ENCODE measurements at places on chromosomes 4 and X.

DNA sequence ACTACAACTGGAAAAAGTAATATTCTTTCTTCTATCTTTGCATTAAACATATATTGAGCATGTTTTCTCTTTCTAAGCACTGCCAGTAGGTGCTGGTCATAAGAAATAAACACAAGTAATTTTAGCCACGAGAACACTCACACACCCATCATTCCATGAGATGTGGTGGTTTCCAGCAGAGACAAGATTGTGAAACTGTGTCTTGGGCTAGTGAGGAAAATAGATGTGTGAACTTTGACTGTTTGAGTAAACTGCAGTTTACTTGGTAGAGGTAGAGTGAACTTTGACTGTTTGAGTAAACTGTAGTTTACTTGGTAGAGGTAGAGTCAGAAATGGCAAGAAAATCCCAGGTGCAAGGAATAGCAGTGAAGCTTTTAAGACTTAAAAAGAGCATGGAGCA lies 300.9 kb upstream of the HS3ST1 start:
- DNase-seq: no peak

DNA sequence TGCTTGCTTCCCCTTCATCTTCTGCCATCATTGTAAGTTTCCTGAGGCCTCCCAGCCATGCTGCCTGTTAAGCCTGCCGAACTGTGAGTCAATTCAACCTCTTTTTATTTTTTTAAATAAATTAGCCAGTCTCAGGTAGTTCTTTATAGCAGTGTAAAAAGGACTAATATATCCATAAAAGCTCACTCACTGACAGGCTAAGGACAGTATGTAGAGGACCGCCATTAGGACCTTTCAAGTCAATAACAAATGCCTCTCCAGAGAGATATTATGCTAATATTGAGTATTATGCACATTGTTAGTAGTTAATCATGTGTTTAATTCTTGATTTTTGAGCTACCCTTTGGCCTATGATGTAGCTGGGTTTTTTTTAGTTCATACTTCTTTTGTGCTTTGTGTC lies 62.6 kb upstream of the GYPA start:
- DNase-seq: no peak

DNA sequence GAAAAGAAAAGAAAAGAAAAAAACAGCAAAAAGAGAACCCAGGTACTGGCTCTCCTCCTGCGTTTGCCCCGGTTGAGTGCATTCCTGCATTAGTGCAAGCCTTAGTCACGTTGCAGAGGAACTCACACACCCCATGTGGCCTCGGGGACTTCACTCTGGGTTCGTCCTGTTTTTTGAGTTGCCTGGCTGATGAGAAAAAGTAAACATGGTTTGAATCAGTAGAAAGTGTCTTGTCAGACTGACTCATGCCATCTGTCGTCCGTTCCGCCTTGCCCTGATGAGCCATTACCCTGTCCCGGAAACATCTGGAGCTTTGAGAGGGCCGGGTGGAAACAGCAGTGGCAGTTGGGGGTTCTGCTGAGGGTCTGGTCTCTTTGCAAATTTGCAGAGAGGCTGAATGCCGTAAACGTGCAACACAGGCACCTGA lies 16.3 kb downstream of the CD99 start:
- peak; percentile 87 for DNase-seq

DNA sequence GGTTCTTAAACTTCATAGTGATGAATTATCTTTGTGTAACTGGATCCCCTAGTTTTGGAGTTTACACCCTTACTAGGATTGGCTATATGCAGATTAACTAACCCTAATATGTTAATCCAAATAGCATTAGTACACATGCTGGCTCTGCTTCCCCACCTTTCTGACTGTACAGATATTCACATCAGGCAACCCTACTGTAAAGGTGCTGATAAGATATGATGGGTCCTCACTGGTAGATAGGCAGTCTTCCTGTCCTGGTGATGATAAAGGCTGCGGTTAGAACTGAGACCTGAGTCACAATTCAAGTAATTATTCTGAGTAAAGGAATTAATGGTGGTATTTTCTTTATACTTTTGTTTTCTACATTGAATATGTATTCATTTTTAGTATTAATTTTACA lies 118.6 kb downstream of the COL4A5 start:
- DNase-seq: no peak
